Hematopoietic multipotent progenitor cell treated with erythropoietin and hydrocortisone succinate and interleukin-3 and kit ligand, for 6 days (in vitro differentiated cells): ENCODE measurements at places on chromosomes 16 and 17.

DNA sequence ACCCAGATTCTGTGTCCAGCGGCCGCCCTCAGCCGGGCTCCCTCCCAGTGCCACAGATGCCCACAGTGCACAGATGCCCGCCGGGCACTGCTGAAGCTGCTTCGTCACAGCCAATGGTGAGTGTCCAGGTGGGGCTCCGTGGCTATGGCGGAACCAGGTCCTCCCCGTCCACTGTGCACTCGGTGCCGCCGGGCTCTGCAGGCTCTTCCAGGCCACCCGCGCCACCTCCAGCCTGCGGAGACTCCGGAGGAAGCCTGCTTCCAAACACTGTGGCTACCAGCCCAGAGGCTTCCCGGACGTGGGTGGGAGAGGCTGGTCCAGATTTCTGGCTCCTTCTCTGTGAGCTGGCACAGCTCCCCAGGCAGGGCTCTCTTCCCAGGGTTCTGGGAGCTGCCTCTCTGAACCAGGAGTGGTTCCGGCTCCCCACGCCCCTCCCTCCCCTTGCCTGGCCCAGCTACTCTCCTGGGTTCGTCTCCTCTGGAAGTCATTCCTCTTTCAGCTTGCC lies 2.8 kb upstream of the PYCR1 start:
- DNase-seq = no peak

- DNase-seq = no peak
Measured at GRCh38 chr16:81718637-81719036, 60.5 kb upstream of the PLCG2 start.

DNA sequence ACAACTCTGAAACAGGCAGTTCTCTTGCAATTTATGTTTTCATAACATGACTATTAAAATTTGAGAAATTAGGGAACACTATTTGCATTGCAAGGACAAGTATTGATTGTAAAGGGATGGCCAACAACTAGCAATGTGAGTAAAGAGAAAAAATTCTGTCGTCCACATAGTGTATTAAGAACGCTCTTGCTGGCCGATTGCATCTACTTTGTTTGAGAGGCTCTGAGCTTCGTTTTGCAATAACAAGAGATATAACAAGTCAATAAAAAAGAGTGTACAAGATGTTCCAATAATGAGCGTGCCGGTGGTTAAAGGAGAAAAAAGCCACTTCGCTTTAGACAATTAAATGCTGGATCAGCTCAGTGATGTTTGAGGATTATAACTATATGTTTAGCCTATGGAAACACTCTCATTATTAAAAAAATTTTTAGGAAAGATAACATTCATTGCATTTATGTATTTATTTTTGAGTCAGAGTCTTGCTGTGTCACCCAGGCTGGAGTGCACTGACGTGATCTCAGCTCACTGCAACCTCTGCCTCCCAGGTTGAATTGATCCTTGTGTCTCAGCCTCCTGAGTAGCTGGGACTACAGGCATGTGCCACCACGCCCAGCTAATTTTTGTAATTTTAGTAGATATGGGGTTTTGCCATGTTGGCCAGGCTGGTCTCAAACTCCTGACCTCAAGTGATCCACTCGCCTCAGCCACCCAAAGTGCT lies 19.2 kb upstream of the TOM1L1 start:
- no peak for DNase-seq

- DNase-seq = no peak
Measured at GRCh38 chr16:978403-978802, 3.2 kb upstream of the SOX8 start.

GRCh38 chr17:38463451-38463858 lies 35.2 kb downstream of the ARHGAP23 start:
- peak; percentile 58 for DNase-seq

GRCh38 chr17:82388223-82388921 lies 16.8 kb downstream of the UTS2R start:
- no peak for DNase-seq

- no peak for DNase-seq
Measured at GRCh38 chr16:8572063-8572918, 18.0 kb downstream of the TMEM114 start.

- DNase-seq = no peak
Measured at GRCh38 chr16:50079397-50080140, 13.8 kb downstream of the HEATR3 start.

- DNase-seq = no peak
Measured at GRCh38 chr16:19127205-19127604, 13.4 kb downstream of the ITPRIPL2 start.

DNA sequence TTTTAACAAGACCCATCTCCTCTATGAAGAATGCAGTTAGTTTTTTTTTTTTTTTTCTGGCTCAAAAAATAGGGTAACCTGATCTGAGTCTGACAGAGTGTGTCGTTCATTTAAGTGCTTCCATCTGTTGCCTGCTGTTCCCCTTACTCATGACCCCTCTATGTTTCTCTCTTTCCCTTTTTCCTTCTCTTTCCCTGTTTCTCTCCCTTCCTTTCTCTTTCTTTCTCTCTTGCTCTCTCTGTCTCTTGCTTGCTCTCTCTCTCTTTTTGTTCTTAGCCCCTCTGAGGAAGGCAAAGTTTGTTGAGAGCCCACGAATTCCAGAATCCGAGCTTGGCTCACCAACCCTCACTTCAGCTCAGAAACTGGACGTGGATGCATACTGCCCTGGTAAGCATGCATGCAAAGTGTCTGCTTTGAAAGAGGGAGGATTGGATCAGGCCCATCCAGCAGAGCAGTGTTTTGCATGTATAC lies 185.0 kb downstream of the TANC2 start:
- DNase-seq = no peak

GRCh38 chr16:70460737-70461261 lies 6.4 kb downstream of the FCSK start:
- DNase-seq = no peak

- DNase-seq = no peak
Measured at GRCh38 chr17:39606434-39607056, 1.2 kb downstream of the NEUROD2 start.

GRCh38 chr16:23554536-23554935 lies 2.6 kb downstream of the EARS2 start:
- no peak for DNase-seq

GRCh38 chr17:15247891-15248529 lies 17.1 kb downstream of the PMP22 start:
- peak; percentile 43 for DNase-seq

DNA sequence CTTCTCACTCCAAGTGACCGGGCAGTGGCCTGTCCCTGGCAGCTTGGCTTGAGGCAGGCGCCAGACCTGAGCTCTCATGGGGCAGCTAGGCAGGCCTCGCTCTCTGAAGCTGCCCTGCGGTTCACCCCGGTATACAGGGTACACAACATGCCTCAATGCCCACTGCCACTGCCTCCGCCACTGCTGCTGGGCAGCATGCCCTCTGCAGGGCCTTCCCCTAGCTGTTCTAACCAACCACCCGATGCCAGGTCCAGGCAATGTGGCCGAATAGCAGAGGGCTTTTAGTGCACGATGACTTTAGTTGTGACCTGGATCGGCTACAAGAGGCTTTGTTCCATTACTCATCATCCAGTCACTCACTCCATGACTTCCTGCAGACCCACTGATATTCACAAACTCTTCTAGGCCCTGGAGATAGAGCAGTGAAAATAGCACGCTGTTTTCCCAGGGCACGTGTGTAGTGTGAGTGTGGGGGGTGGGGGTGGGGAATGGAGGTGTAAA lies 19.7 kb downstream of the CDC42EP4 start:
- DNase-seq = no peak

DNA sequence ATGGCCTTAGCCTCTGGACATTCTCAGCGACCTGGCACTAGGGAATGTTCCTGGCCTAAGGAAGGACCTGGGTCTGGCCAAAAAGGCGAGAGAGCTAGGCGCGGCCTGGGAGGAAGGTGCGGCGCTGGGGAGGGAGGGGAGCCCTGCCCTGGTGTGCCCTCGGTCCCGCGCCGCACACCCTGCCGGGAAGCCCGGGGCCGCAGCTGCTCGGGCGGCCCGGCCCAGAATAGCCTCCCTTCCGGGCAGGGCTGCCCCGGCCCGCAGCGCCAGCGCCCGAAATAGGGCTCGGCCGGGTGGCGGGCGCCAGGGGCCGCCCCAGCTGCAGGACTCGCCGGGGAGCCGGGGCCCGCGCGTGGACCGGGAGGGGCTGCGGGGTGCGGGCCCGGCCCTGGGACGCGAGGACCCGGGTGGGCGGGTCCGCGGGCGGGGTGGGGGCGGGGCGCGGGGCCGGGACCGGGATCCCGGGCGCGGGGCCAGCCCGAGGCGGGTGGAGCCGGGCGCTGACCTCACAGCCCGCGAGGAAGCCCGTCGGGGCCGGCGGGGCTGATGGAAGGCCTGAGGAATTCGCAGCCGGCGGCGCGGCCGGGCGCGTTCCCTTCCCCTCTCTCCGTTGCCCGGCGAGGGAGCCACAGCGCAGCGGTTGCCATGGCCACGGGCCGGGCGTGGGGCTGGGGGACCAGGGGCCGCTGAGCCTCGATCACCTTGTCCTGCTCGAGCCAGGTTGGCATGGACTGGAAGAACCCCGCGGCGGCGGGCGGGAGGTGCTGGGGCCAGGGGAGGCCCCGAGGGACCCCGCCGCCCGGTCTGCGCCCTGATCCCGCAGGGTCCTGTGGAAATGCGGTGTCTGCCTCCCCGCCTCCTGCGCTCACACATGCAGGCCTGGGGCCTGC lies 18.1 kb downstream of the SOCS3 start:
- DNase-seq = no peak

- no peak for DNase-seq
Measured at GRCh38 chr17:44970136-44970741, 2.1 kb upstream of the C1QL1 start.

DNA sequence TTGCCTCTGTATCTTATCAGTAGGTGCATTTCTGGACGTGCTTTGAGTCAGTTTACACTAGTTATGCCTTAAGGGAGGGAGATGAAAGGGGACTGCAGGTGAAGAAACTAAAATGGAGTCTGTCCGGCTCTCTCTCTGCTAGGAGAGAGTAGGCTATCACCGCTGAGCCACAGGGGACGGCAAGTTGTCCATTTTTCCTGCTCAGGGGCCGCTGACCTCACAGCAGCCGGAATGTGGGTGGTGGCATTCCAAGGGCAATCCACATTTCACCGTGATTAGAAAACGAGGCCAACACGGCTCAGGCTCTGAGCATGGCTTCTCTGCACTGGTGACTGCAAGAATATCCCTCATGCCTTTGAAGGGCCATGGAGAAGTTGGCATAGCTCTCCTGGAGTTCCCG lies 19.0 kb upstream of the KLHDC4 start:
- DNase-seq = no peak

DNA sequence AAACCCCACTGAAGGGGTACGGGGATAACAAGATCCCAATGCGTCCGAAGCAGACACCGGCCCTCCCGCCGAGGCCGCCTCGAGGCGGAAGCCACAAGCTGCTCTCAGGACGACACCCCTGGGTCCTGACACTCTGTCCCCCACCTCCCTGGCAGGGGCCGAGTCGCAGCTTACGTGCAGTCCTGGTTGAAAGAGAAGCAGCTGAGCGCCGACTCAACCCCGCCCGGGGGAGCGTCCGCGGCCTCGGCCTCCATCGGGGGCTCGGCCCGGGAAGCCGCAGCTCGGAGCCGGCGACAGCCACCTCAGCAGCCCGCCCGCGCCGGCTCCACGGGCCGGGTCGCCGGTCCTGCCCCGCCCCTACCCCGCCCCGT lies at the start of gene WIPI1:
Gene WIPI1 (minus strand): TSS at position 329 of the 371 bp plus-strand sequence. CDS start 75 bp downstream, at position 254.
- no peak for DNase-seq

DNA sequence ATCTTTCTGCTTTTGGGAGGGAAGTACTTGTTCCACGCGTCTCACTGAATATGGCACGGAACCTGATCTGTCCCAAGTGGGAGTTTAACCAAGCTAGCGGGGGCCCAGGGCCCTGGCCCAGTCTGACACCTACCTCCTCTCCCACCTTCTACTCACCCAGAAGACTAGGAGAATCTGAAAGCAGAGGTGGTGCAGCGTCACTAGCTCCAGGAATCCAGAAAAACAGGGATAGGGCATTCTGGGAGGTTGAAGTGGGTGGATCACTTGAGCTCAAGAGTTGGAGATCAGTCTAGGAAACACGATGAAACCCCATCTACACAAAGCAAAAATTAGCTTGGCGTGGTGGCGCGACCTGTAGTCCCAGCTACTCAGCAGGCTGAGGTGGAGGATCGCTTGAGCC lies 163.5 kb upstream of the ZNF267 start:
- DNase-seq = no peak

- DNase-seq = no peak
Measured at GRCh38 chr17:12521416-12521815, 144.3 kb upstream of the MYOCD start.

DNA sequence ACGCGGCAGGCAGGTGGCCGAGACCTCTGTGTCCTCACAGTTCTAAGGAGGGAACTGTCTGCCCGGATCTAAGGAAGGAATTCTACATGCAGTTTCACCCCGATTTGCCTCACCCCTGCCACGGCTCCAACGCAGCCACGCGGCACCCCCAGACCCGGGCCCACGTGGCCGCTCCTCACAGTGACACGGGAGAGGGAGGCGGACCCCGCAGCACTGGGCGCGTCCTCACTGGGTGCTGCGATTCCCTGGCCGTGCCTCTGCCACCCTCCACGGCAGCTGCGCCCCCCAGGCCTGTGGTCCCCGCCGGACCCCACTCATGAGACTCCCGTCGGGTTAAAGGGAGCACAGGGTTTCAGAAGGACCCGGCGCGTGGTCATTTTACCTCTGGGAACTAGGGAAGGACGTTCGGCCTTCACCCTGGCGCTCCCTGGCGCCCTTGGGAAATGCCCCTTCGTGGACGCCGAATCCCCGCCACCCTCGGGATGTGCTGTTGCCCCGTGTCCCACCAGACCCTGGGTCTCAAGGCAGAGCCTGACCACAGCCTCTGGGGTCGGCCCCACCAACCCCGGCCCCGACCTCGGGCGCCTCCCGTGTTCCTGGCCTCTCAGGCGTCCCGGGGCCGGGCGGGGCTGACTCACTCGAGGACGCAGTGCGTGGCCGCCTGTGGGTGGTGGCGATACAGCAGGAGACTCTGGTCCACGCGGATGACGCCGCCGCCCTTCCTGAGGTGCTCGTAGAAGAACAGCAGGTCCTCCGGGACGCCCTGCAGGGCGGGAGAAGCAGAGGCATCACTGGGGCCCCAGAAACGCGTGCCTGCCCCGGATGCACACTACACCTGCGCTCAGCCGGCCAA lies 118.8 kb upstream of the METRNL start:
- DNase-seq = no peak

GRCh38 chr17:27464431-27464830 lies 8.2 kb downstream of the KSR1 start:
- no peak for DNase-seq

- DNase-seq = peak; percentile 96
Measured at GRCh38 chr16:84952335-84953189, 58.8 kb downstream of the ZDHHC7 start.

- DNase-seq = no peak
Measured at GRCh38 chr17:38508570-38508950, 80.3 kb downstream of the ARHGAP23 start.
